A549 treated with CORT108297 at 1 μM for 4 hours (cell line): ENCODE measurements at places on chromosomes 5 and 9. TPM values are rescaled to one million over a fixed set of nuclear protein-coding genes. Genes with fewer than 3 reads are reported as not detected.

MAMDC2 gene
- total RNA-seq: 0.15 to 0.38 TPM (median 0.29 TPM) in 5 replicates

PDZD2 gene
- 0.10 to 0.27 TPM (median 0.12 TPM) in 5 replicates for total RNA-seq

FOXD4L6 gene
- total RNA-seq: 0.06 TPM in 1 of 5 replicates, not detected in the others

ZFYVE16 gene
- total RNA-seq: 11.4 to 16.5 TPM (median 12.9 TPM) in 5 replicates

SPINK7 gene
- not detected in 5 replicates for total RNA-seq

CA9 gene
- total RNA-seq: 4.2 to 7.9 TPM (median 7.3 TPM) in 5 replicates

NTMT1 gene
- total RNA-seq: 91.1 to 106 TPM (median 99.9 TPM) in 5 replicates

PCAT7 gene
- total RNA-seq: 0.47 to 0.97 TPM (median 0.78 TPM) in 5 replicates
